Endodermal cell (in vitro differentiated cells): ENCODE measurements at places on chromosomes 7 and 10.

DNA sequence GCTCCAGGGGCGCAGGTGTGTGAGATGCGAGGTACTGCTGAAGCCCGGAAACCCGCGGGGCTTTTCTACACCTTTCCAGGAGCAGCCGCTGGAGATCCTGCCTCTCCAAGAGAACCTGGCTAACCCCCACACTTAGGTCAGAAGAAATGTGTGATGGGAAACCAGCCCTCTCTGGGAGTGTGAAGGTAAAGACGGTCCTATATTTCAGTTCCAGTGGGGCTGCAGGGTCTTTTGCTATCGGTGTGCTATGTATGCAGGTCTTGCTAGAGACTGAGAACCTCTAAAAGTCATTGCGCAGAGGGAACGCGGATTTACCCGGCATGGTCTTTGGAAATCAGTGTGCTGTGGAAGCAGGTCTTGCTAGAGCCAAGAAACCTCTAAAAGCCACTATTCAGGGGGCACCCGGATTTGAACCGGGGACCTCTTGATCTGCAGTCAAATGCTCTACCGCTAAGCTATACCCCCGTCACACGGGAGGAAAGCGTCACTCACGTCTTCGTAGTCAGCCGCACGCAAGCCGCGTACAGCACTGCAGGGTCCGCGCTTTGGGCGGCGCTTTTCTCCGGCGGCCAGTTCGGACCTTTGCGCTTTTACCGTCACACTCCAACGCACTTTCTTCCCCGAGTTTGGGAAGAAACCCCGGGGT is 46.0 kb downstream of the ZNF777 start:
- peak; percentile 96 for DNase-seq

GRCh38 chr7:42726066-42726785 is 185.6 kb downstream of the C7orf25 start:
- DNase-seq, result no peak

- no peak for DNase-seq
Measured at GRCh38 chr7:31899356-31899927, 170.8 kb downstream of the PDE1C start.

GRCh38 chr10:30445711-30446110 is 11.7 kb downstream of the MAP3K8 start:
- DNase-seq, result no peak

- DNase-seq, result no peak
Measured at GRCh38 chr10:34609287-34609940, 205.7 kb downstream of the PARD3 start.

DNA sequence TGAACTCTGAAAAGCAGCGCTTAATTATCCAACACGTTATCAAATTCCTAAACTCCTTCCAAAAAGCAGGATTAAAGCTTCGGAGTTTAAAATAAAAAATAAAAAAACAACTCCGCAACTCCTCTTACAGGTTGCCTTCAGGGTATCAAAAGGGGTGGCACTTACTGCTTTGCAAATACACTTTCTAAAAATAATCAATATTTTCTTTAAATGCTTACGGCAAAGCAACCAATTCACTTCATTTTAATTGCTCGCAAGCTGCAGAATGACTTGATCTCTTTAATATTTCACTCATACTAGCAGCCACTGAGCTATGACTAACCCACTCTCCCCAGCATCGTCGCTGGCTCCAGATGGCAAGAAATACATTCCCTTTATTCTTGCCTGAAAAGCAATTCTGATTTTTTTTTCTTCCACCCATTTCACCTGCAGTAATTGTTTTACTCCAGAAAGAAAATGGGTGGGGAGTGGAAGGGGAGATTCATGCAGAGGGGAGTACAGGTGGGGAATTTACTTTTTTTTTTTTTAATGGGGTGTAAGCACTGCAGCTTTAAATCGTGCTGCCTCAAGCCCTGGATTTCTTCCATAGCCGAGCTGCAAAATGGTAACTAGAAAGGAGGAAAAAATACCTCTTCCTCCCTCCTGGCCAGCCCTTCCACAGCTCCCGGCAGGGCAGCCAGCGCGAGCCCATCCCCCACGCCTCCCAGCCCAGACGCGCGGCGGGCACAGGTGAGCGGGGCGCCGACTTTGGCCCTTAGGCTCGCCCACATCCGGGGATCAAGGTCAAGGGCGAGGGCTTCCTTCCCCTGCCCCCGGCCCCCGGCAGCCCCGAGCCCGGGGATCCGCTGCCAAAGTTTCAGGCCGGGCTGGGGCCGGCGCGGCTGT is 54.2 kb upstream of the FHIP2A start:
- peak; percentile 81 for DNase-seq

- no peak for DNase-seq
Measured at GRCh38 chr7:85095806-85096205, 91.0 kb downstream of the SEMA3D start.

DNA sequence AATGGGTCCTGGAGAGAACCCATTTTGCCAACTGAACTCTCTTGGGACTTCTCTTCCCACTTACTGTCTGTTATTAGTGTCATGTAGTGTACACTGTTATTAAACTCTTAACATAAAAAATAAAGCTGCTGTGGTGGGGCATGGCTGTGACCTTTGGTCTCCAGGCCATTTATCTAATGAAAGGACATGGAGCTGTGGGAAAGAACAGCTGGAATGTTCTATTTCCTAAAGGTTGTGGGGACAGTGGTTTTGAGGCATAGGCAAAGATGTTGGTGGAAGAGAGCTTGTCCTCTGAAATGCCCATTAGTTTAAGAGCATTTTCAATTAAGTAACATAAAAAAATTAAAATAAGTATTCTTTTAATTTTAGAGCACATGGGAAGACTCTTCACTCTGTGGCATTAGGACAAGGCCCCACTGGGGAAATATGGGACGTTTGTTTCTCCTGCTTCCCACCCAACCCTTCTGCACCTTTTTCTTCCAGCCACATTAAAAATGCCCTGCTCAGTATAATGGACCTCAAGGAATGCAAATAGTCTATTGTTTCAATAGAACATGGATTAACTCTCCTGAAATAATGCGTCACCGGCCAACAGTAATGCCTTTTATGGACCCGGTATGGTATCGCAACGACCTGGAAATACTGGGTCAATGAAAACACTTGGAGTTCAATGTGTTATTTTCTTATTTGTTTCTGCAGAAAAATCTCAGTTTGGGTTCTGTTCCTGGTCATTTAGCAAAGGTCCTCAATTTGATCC is 149.6 kb downstream of the BUB3 start:
- DNase-seq, result no peak

- DNase-seq, result no peak
Measured at GRCh38 chr7:68542831-68543230, 1055.4 kb upstream of the AUTS2 start.

GRCh38 chr10:103911021-103911459 is 6.9 kb downstream of the STN1 start:
- DNase-seq, result no peak
